ENCODE measurements at places on chromosomes 1 and 21.

DNA sequence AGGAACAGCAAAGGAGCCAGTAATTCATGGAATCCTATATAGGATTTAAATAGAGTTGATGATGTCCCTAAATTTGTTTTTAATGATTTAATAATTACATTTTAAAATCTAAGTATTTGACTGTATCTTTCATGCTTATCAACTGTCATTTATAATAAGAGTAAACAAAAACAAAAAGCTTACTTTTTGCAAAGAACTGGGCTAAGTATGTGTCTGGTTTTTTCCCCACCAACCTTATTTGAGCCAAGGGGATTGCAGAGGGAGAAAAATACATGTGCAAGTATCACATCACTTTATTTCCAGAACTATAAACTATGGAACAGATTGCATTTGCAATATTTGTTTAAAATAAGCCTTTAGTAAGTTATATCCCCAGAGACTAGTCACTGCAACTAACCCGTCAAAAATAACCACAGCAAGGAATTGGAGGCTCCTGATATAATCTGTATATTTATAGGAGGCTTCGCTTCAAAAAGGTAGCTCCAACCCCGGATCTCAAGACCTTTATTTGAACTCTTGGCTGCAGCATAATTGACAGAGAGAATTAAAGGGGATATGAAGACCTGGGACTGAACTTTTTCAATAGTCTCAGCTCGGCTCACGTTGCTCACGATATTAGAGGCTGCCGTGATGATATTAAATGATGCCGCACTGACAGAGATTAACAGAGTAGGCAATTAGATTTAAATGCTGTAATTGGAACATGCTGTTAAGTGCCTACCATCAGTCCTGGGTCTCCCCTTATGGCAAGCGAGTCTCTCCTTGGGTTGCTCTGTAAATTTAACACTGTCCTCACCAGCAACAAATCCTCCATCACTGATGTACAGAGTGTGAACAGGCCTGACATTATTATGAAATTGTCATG, 329.1 kb upstream of the NFIA start:
- no peak for DNase-seq

DNA sequence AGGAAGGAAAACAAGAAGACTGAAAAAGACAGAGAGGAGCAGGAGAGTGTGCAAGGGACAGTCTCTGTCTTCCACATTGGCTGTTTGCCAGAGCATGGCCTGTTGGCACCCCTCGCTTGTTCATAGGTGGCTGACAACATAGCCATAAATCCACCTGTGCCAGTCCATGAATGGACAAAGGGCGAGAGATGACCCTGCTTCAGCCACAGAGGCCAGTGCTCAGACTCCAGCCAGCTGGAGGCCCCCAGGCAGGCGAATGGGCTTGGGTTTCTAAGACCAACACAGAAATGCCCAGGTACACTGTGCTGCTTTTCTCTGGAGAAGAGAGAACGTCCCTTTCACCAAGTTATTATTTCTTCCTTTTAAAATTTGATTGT, 60.6 kb downstream of the RIPK4 start:
- DNase-seq = no peak

DNA sequence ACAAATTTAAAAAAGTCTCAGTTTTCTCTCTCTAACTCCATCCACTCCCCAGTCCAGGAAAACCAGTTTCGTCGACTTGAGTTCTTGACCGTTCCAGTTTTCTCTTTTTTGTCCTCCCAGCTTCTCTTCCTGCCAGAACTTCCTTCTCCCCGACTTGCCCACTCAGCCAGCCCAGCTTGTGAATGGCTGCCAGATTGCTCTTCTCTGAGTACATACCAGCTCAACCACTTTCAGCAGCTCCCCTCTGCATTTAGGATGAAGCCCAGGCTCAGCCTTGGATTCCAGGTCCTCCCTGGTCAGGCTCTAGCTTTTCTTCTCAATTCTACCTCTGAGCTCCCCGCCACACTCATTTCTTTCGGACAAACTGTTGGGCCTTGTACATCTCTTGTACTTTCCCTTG, 1.4 kb downstream of the DIO1 start:
- no peak for DNase-seq

DNA sequence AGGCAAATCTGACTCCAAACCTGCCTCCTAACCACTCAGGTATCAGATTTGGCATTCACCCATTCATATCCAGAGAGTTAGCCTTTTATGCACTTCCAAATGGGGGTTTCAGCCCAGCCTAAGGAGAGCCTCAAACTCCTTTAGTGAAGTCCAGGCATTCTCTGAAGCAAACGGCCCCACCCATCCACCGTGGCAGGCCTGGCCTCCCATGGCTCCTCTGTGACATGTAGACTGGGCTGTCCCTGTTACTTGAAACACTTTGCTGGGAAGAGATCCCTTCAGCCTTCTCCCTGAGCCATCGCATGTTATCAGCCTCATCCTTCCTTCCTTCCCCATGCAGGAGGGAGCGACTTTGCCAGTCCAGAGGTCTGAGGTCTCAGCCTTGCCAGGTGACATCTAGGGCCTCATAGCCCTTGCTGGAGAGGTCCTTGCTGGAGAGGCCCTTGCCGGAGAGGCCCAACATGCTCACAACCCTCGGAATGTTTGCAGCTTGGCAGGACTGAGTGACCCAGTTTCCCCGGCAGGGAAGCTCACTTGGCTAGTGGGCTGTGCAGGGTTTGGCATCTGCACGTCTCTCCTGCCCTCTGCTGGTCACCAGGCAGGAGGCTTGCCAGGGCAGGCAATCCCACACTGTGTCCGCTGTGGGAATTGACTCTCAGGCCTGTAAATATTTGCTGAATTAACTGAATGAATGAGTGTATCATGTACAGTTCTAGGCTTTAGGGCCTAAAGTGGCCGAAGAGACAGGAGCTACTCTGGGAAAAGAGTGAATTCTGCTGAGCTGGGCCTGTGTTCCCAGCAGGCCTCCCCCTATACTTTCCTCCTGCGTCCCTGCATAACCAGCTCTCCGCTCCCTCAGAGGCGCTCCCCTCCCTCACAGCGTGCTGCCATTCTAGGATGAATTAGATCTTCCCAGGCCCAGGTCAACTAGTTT, 26.7 kb upstream of the RBM15 start:
- DNase-seq = peak; percentile 40

DNA sequence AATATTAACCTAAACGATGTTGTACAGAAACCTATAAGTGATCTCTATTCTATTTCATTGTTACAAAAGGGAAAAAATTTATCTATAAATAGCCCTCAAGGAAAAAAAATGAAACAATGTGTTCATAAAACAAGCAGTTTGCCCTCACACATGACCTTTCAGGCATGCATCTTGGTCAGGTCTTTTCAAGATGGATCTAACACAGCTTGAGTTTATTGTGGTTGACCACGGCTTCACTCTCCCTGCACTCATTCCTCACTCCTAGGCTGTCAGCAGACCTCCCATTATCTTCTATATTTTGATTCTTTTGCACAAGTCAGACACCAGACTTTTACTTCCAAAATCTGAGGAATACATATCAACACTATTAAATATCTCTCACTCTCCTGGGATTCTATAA, 544.3 kb downstream of the KCNT2 start:
- no peak for DNase-seq

DNA sequence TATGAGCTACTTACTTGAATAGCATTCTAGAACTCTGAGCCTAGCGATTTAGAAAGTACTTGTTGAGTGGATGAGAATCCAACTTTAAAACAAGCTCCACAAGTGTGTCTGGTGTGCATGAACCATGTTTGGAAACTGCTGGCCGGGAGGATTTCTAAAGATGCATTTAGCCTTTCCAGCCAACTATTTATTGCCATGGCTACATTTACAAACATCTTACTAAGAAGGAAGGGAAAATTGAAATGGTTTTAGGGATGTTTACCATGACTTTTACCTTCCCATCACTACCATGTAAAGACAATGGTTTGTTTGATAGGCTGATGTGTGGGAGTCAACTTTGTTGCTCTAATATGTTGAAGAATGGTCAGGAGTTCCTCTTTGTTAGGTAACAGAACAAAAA, 37.7 kb upstream of the ARHGAP29 start:
- no peak for DNase-seq

GRCh38 chr21:25584833-25585676, 22.2 kb downstream of the MRPL39 start:
- no peak for DNase-seq

GRCh38 chr1:63411066-63411465, 43.6 kb downstream of the ALG6 start:
- DNase-seq = no peak

GRCh38 chr21:40882192-40882915, 35.4 kb upstream of the DSCAM start:
- no peak for DNase-seq

GRCh38 chr1:100847361-100848082, 47.1 kb downstream of the EXTL2 start:
- DNase-seq = no peak

GRCh38 chr1:68321084-68321685, 88.9 kb upstream of the WLS start:
- no peak for DNase-seq

DNA sequence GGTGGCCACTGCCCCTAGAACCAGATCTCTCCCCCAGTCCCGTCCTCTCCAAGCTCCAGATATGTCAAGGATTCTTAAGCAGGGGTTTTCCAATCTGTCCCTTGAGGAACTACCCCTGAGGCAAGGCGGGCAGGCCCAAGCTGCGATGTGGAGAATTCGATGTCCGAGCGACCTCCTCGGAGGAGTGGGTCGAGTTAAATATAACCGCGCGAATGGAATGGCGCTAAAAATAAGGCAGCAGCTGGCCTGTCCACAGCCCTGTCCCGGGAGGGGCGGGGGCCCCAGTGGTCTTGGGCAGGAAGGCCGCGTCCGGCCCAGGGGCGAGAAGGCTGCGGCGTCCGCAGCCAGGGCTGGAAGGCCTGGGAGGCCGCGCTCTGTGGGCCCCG, 5.8 kb upstream of the FOXD3 start:
- no peak for DNase-seq

DNA sequence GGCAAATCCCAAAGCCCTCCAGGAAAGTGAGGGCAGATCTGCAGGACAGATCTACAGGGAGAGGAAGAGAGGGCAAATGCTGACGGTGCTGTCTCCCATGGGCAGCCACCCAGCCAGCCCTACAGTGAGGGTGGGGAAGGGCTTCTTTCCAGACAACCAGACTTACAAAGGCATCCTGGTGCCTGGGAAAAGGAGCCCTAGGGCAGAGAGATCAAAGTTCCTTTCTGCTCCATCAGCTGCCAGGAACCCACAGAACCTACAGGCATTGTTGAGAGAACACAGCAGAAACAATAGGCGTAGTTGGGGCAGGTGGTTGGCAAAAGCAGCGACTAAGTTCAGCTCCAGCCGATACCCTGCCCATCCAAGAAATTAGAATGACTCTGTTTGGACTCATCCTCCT, 332.4 kb downstream of the KCNH1 start:
- no peak for DNase-seq

DNA sequence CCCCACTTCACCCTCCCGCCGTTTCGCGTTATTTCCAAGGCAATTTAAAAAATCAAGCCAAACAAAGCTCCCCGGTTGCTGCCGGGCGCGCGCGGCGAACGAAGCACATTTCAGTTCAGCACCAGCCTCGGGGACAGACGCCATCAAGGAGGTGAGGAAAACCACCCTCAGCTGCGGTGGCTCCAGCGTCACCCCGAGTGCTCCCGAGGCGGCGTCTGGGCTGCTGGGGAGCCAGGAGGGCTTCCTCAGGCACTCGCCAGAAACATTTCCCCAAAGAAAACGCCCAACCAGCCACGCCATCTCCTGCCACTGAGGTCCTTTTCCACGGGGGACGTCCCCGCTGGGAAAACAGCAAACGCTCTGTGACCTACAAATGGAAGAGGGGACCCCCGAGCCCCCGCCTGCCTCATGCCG, 623 bp downstream of the GNG4 start:
- DNase-seq = peak; percentile 21

- no peak for DNase-seq
These were observed 15.4 kb downstream of the EFNA3 start for GRCh38 chr1:155093911-155094621.

Measured in stimulated activated CD8-positive, alpha-beta memory T cell treated with anti-CD3 and anti-CD28 coated beads, Interleukin-7, amount 100 ng/mL, for 1 hour (primary cell).